ENCODE measurements at places on chromosomes 16 and 17. TPM values are rescaled to one million over a fixed set of nuclear protein-coding genes. Genes with fewer than 3 reads are reported as not detected.

Gene CDRT15
- not detected for total RNA-seq

- peak; percentile 76 for DNase-seq
These were observed 59.8 kb upstream of the ARL4D start for GRCh38 chr17:43338886-43339516.

DNA sequence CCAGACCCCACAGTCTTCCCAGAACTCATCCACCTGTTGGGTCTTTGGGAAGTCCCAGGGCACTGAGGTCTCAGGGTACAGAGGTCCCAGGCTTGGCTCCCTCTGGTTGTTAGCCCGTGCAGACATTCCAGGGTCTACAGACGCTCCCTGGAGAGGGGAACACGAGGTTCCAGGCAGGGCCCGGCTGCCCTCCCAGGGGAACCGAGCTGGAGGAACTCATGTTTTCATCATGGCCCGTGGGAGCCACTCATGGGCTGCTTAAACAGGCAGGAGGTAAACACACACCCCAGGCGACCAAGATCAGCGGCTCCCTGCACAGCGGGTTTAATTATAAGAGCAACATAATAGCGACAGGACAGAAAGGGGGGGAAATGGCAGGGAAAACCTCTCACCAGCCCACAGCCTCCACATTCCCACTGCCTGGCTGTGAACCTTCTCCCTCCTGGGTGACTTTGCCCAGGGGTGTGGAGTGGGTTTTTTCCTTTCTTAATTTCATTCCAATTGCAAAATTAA lies 36.5 kb downstream of the TRARG1 start:
- DNase-seq = no peak

Gene WNT3
- 0.85 TPM for total RNA-seq

DNA sequence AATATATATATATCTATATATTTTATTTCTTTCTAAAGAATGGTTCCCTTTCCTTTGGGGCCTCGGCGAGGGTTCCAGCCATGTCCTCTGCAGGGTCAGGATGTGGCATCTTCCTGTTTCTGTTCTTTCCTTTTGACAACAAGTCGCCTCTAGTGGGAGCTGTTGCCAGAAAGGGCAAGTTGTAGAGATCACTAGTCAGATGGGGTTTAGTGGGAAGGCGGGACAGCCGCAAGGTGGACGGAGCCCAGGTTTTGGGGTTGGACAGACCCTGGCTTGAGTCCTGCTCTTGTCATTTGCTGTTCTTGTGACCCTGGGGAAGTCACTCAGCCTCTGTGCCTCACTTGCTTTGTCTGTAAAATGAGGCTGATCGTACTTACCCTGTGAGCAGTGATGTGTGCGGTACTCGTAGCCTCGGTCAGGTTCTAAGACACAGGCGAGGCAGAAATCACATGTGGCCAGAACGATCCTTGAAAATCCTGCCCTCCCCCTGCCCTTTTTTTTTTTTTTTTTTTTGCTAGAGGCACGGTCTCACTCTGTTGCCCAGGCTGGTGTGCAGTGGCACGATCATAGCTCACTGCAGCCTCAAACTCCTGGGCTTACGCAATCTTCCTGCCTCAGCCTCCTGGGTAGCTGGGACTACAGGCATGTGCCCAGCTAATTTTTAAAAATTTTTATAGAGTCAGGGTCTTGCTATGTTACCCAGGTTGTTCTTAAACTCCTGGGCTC lies 80.1 kb downstream of the ABCC6 start:
- DNase-seq = peak; percentile 38

DNA sequence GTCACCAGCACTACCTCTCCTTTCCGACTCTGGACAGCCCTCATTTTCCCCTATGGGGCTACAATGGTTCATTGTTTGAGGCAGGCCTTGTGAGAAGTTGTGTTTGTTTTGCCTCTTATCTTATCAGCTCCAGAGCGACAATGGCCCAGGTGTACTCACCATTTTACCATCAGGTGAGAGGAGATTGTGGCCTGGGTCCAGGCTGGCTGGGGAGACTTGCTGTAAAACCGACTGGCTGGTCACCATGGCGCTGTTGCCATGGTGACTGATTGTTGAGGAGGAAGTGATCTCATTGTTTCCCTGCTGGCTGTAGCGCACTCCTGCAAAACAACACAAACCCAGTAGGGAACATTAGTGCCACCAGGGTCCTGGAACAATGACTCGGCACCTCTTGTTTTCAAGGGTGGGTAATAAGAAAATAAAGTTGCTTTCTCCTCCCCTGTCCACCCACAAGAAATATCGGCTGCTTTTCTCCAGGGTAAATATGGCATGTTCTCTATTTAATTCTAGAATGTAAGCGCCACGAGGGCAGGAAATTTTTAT lies 34.4 kb downstream of the HNF1B start:
- peak; percentile 92 for DNase-seq

Gene YBX2
- 0.17 TPM for total RNA-seq

Gene SLFN12L
- total RNA-seq = 0.05 TPM

DNA sequence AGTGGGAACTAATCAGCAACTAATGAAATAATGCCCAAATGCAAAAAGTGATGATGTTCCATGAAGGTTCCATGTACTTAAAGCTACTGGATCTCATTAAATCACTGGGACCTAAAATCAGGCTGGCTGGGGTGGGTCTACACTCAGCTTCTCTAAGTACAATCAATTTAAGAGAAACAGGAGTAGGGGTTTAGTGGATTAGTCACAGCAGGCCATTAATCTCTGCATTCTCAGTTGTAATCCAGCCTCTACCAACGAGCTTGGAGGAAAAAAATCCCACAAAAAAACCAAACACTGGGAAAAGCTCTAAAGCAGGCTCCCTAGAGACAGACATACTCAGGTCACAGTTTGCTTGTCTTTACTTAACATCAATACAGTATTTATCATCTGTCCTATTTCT lies 15.0 kb downstream of the CA10 start:
- no peak for DNase-seq

DNA sequence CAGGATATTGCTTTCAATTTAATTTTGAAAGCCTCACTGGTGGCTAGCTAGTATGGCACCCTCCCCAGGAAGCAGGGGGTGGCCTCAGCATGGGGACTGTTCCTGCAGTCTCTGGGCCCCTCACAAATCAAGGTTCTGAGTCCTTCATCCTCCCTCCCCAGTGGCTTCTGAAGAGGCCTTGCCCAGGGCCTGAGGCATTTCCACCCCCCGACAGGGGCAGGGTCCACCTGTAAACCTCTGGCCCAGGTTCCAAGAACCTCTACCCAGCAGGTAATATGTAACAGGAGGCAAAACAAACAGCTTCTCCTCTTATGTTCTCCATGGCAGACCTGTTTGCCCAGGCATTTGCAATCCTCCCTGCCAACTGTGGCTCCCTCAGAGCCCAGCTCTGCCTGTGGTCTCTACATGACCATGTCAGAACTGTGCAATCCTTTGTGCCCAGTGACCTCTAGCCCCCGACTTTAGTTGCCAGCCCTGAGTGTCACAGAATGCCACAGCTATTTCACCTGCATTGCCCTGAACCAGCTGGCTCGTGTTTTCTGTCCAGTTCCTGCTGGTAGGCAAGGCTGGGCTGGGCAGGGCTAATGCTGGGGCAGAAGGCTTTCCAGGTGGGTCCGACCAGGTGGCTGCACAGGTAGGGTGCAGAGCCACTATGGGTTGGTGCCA lies 14.3 kb downstream of the ACSF2 start:
- DNase-seq = no peak

- DNase-seq = peak; percentile 91
These were observed 46.7 kb downstream of the C17orf67 start for GRCh38 chr17:56786989-56787482.

Gene BFAR
- total RNA-seq = 117 TPM

DNA sequence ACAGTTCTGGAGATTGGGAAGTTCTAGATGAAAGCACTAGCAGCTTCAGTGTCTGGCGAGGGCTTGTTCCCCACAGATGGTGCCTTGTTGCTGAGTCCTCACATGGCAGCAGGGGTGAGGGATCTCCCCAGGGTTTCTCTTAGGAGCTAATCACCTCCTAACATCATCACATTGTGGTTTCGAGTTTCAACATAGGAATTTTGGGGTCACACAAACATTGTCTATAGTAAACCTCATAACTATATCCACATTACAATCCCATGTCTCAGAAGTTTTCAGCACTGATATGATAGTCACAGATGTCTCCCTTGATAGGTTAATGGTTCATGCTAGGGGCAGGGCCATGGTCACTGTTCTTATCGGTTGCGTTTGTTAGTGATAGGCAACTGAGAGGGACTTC lies 13.8 kb downstream of the CLUAP1 start:
- no peak for DNase-seq

Data from dermis blood vessel endothelial cell (primary cell).